ENCODE measurements at places on chromosomes 4 and X.

- no peak for DNase-seq
Measured at GRCh38 chr4:3674479-3674851, 91.7 kb upstream of the ADRA2C start.

- no peak for DNase-seq
Measured at GRCh38 chrX:41350150-41350975, 16.4 kb downstream of the DDX3X start.

DNA sequence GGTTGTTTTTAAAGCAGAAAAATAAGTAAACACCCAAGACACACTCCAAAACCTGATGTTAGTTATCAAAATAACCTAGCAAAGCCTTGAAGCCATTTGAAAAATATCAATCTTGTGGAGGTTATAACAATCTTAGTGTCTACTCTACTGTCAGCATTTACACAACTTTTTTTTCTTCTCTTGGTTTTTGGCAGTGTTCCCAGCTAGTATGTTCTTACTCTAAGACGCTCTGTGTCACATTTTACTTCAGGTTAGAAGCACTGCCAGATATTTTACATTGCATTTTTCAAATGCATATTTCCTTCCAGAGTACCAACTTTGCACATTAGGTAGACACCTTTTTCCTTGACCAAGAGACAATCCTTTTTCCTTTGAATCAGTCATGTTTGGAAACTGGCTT lies 114.0 kb upstream of the INPP4B start:
- no peak for DNase-seq

GRCh38 chr4:70863099-70863790 lies 23.6 kb upstream of the GRSF1 start:
- DNase-seq: no peak

- no peak for DNase-seq
Measured at GRCh38 chrX:29690061-29690460, 525.3 kb upstream of the MAGEB2 start.

DNA sequence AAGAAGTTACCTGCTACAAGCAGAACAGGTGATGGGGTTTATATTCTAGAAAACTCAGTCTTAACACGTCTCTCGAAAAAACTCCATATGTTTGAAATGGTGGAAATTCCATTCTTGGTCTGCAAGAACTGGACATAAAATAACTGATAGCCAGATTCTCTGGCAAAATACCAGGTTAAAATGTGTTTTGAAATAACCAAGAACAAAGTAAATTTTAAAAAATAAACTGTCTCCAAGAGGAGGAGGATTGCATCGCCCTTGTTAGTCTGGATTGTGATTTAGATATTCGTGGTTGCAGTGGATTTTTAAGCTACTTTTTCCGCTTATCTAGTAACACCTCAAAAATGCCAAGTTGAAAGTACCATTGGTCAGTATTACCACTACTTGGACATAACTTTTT lies 40.8 kb downstream of the CENPU start:
- no peak for DNase-seq

- DNase-seq: no peak
Measured at GRCh38 chrX:48696909-48697727, 584 bp downstream of the SUV39H1 start.

- DNase-seq: no peak
Measured at GRCh38 chrX:7294483-7294882, 146.5 kb upstream of the PUDP start.

DNA sequence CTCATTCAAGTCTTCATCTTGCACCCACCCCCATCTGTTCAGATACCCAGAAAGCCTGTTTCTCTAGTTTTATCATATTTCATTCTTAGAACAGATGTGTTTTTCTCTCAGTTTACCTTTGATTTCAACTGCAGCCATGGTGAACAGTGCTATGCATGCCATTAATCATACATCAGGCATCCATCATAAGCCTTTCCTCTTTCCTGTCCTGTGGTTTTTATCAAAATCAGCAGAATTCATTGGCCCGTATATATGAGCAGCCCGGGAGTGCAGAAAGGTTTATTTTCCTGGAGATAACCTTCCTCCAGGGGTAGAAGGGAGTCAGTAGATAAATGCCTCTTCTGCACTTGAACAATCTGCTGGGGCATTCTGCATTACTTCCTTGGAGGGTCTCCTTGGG lies 65.7 kb downstream of the IL21 start:
- no peak for DNase-seq

GRCh38 chrX:56762220-56762619 lies 33.2 kb downstream of the NBDY start:
- DNase-seq: no peak

- DNase-seq: peak; percentile 64
Measured at GRCh38 chr4:121950212-121950679, 1.6 kb downstream of the TRPC3 start.

- no peak for DNase-seq
Measured at GRCh38 chr4:105715692-105716278, 7.2 kb downstream of the GSTCD start.

DNA sequence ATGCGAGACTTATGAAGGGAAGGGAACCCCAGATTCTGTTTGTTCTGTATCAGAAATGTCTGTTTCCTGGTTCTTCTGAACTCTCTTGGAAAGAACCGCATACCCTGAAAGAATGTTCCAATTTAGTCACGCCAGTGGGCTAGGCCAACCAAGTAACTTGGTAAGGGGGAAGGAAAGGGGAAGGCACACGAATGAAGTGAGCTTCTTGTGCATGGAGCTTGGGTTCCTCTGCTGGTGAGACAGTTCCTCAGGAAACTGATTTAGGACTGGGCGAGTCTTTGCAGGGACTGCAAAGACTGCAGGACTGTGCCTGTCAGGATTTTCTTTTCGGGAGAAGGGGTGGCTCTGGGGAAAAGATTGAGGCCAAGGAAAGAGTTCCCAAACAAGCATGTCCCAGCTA lies 35.6 kb downstream of the FRMPD3 start:
- no peak for DNase-seq

DNA sequence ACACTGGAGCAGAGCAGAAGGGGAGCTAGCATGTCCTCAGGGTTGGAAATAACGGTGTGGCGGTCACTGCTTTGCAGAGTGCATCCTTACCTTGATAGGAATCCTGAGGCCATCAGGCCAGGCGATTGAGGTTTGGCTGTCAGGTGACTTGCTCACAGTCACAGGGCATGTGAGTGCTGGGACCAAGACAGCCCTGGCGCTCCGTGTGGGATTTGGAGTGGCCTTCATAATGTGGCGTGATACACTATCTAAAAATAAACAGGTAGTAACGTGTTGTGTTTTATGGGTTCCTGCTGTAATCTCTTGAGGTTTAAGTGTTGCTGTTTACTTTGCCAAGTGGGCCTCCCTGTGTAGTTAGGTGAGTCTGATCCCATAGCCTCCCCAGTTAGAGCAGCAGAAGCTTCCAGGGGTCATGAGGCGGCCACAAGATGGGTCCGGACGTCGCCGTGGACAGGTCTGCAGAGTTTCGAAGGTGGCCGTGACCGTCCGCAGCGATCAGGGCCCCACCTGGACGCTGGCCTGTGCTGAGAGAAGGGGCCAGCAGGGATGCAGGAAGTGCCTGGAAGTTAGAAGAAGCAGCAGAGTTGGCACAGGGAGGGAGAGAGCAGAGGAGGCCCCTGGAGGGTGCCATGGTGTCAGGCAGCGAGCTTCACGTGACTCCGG lies 27.7 kb downstream of the RGS12 start:
- no peak for DNase-seq

DNA sequence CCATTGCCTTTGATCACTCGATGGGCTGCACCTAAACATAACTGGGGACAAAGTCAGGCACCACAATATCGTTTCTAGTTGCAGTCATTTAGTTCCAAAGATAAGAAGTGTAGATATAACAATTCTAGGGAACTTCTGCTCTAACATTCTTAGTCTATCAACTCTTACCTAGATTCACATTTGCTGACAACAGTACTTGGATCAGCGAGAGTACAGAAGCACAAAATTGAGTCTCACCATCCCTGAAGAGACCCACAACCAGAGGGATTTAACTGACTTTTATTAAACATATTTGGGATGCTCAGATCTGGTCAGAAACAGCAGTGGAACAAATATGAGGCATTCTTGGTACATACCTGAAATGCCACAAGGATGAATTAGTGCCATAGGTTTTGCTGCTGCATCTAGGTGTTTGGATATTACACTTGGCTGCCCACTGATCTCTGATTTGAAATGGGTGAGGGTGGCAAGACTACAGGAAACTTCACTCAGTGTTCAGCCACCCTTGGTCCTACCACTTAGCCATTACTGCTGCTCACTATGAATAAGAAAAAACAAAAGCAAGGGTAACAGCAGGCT lies 28.9 kb upstream of the HUWE1 start:
- DNase-seq: no peak

DNA sequence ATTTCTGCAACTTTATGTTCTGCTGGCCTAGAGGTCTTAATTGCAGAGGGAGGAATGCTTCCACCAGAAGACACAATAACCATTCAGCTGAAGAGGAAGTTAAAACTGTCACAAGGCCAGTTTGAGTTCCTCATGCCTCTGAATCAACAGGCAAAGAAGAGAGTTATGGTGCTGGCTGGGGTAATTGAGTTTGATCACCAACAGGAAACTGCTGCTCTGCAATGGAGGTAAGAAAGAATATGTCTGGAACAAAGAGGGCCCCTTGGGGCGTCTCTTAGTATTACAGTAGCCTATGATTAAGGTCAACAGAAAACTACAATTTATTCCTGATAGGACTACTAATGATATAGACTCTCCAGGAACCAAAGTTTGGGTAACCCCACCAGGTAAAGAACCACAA lies 744.0 kb downstream of the FSTL5 start:
- DNase-seq: no peak

GRCh38 chrX:150338615-150339014 lies 24.5 kb upstream of the MAMLD1 start:
- DNase-seq: no peak

- no peak for DNase-seq
Measured at GRCh38 chr4:89871211-89871610, 23.4 kb upstream of the MMRN1 start.

DNA sequence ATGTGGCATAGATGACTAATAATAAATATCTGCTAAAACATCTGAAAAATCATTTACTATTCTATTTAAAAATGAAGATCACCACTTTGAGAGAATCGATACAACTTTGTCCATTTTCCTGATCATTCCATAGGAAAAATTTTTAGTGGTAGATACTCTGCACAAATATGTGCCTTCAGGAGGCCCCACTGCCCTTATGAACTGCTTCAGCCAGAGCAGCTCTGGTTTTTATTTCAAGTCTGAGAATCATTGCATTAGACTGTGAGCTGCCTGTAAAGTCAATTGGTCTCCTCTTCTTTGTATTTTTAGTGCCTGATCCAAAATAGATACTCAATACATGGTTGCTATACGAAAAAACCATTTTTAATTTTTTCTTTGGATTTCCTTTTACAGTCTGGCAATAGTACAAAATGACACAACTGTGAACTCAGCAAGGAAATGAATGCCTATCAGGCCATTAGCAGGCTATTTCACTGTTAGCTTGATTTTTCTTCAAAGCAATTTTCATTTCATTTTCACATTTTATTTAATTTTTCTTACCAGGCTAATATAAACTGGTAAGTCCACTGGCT lies 69.1 kb downstream of the SHISA3 start:
- DNase-seq: no peak

- no peak for DNase-seq
Measured at GRCh38 chr4:119040694-119041185, 94.9 kb upstream of the MYOZ2 start.

- no peak for DNase-seq
Measured at GRCh38 chrX:11470250-11470974, 177.2 kb downstream of the AMELX start.

GRCh38 chrX:77076896-77077295 lies 370.3 kb upstream of the FGF16 start:
- DNase-seq: no peak

GRCh38 chr4:150131581-150132228 lies 53.5 kb downstream of the DCLK2 start:
- DNase-seq: no peak

DNA sequence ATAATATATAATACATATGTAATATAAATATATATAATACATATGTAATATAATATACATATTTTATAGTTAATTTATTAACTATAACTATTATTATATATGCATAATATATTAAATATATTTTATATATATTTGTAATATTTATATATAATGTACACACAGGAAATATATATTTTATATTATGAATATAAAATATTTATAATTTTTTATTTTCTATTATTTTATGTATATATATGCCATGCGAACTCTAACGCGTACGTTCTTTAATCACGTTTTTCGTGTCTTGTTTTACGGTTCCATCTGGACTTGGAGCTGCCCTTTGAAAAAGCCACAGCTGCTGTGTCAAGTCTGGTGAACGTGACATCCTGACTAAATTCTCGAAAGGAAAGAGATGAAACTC lies 332.1 kb downstream of the ASMT start:
- DNase-seq: no peak

DNA sequence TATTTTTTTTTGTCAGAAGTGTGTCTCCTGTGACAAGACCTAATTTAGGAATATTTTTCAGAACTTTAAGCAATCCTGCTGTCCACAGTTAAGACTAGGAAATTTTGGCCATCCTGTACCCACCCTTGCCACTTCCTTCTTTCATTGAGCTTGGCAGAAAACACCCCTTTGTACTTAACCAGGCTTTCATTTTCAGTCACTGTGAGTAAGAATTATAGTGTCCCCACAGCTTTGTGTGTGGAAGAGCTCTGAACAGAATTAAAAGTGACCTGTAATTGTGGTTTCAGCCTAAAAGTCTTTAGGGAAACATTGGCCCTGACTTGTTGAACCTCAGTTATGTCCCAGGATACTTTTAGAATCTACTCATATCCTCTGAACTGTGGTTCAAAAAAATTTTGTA lies 153.7 kb upstream of the BMP3 start:
- no peak for DNase-seq

DNA sequence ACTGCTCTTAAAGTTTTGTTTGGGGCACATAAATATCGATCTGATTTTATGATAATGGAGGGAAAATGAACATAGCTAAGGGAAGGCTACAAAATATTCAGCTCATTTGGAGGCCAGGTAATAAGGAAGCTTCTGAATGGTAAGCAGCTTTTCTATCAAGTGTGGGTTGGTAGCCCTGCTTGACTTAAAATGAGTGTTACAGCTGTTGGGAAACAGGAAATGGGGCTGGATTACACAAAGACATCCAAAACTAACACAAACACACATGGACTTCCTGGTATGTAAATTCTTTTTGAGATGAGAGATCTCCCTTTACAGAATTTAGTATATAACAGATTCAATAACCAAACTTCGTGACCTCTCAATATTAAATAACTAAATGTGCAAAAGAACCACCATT lies 58.0 kb downstream of the FGF16 start:
- DNase-seq: no peak

- no peak for DNase-seq
Measured at GRCh38 chr4:171880136-171880535, 66.9 kb downstream of the GALNTL6 start.

GRCh38 chr4:184574861-184575260 lies 74.4 kb downstream of the CASP3 start:
- no peak for DNase-seq

DNA sequence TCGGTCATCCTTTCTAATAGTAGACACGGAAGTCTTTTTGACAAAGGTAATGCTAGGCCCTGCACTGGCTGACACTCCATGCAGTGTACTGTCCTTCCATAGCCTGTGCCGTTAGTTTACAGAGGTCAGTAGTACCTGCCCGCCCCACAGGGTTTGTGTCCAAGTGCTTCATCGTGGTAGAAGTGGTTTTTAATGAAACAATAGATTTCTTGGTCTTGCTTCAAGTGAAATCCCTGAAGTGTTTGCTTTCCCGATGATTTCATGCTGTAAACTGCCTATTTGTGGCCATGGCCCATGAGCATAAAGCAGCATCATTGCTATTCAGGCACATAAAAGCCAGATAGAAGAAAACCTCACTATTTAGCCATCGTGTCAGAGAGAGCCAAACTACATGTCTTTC lies 139.3 kb downstream of the GPR143 start:
- no peak for DNase-seq
